Thymus (tissue), 14 donors: ENCODE measurements at places on chromosomes 7 and 10. TPM values are rescaled to one million over a fixed set of nuclear protein-coding genes. Genes with fewer than 3 reads are reported as not detected.

- DNase-seq = no peak
Measured at GRCh38 chr7:35254496-35255442, 869 bp upstream of the TBX20 start.

DNA sequence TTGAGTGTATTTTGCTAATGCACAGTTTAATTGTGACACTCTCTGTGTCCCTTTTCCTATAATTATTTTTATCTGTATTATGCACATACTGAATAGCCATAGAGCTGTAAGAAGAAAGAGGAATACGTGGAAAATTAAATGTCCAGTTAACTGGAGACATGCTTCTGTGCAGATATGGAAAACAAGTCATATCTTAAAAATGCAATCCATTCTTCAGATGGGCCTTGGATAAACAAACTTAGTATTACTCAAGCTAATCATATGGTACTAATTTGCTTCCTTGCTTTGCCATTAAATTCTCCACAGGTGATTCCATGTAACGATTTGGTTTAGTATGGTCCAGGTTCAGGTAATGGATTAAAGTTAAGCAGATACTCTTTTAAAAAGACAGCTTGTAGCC, 201.2 kb upstream of the CELF2 start:
- no peak for DNase-seq

- no peak for DNase-seq
Measured at GRCh38 chr10:97888641-97889262, 39.1 kb downstream of the GOLGA7B start.

GRCh38 chr7:137462847-137463246, 119.3 kb upstream of the PTN start:
- no peak for DNase-seq

DNA sequence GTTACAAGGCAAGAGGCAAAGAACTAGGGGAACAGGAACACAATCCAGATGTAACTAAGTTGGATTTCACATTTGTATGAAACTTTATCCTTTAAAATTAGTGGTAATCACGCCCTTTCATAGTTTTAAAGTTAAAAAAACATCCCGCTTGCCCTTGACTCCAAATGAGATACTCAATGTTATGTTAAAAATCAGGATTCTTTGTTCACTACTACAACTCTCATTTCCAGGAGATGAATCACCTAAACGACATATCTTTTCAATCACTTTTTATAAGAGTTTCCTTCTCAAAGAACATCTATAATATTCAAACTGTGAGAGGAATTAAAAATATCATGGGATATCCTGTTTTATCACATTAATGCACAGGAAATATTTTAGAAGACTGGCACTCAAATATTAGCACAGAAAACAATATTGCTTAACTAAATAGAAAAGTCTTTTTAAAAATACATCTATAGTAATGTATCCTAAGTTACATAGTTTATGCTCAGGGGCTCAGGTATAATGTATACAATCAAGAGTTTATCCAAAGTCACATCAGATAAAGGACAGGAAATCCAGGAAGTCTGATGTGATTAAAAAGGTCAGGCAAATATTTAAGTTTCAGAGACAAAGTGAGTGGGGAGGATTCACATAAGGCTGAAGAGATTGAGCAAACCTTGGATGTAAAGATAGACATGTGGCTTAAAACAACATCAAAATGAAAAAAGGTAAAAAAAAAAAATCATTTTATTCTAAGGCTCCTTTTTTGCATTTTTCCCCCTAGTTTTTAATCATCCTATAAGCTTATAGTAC, 41.9 kb downstream of the CADPS2 start:
- DNase-seq = no peak

DNA sequence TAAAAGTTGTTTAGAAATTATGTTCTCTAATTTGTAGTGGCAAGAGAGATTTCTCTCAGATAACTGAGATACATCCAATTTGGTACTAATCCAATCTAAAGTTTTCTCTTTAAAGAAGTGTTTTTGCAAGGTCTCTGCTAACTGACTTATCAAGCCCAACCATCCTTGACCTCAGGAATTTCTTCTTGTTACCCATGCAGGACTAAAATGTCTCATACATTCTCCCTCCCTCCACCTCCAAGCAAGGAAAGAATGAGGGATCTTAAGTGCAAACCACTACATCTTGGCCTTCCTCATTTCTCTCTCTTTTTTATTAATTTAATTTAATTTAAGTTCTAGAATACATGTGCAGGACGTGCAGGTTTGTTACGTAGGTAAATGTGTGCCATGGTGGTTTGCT, 12.8 kb downstream of the NRAP start:
- no peak for DNase-seq

Gene KIF20B
- total RNA-seq = 21.6 TPM

Gene BAIAP2L1
- 2.2 TPM for total RNA-seq

- DNase-seq = no peak
Measured at GRCh38 chr7:127039541-127039940, 213.2 kb downstream of the GRM8 start.

Gene WEE2
- 0.05 TPM for total RNA-seq

DNA sequence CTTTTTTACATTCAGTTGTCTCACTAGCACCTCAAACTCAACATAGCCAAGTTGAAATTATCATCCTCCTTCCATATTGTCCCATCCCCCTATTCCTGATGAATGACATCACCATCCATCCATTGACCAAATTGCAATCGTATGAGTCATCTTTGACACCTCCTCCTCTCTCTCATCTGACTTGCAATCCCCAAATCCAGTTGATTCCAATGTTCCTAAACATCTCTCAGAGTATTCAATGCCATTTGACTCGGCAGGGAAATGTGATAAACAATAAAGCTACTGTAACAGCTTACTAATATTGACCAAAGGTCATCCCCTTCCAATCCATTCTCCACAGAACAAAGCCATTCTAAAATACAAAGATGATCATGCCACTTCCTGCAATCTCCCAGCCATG, 1047.8 kb downstream of the NRG3 start:
- no peak for DNase-seq

DNA sequence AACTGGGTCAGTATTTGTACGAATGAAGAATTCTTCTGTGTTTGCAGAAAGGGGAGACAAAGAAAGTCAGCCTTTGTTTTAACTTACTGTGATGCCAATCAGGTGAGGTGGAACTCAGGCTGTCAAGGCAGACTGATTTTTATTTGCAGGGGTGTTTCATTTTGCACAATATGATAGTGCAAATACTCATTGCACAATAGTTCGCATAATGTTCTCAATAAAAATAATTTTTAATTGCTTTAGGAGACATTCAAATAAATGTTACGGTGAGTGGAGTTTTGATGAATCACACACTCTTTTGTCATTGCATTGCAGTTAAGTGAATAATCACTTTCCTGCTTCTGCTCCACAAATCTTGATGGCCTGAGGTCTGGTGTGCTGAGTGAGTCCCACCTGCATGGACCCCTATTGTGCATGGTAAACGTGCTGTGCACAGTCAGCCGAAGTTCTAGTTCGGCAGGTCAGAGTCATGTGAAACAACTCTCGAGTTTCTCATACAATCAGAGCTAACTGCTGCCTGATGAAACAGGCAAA, 141.3 kb upstream of the FZD8 start:
- DNase-seq = no peak

GRCh38 chr7:134750083-134751062, 29.1 kb upstream of the CALD1 start:
- peak; percentile 48 for DNase-seq

Gene GCK
- 0.24 TPM for total RNA-seq

DNA sequence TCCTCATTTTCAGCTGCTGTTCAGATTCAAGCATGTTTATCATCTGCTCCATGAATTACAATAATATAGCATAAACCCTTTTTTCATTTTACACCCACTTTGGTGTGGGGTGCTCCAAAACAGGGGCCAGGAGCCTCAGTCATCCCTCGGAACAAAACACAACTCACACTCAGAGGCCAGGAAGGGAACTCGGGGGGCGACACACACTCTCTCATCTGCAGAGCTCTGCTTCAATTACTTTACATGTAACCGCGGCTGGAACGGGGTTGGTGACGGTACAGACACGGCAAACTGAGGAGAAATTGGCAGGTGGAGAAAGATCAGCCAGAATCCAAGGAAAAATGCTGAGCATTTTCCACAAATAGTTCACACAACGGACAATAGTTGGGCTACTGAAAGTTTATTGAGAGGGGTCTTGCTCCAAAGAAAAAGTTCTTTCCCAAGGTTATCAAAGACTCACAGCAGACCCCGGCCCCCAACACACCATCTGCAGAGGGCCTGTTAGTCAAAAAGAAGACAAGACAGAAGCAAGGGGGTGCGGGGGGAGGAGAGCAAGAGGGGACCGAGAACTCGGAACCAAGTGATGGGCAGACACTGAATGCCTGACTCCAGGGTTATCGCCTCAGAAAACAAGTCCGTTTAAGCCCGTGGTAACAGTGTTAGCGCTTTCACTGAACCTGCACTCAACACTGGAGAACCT, 20.5 kb downstream of the DIP2C start:
- no peak for DNase-seq

DNA sequence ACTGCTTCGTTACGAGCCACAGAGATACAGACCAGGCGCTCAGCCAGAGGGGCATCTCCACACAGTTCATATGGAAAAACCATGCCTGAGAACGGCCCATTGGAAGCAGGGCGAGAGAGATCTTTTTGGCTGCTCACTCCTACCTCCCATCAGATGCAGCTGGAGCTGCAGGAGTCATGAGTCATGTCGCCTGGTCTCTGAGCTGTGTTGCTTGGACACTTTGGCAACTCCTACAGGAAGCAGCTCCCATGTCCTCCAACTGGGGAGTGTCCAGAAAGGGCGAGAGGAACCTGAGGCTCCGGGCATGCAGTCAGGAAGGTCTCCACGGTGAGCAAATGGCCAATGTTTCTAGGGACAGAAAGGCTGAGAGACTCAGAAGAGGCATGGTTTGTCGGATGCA, 24.9 kb downstream of the INSIG1 start:
- no peak for DNase-seq

- no peak for DNase-seq
Measured at GRCh38 chr10:5071411-5072198, 22.6 kb upstream of the AKR1C3 start.

GRCh38 chr10:119176166-119176565, 2.4 kb downstream of the PRDX3 start:
- no peak for DNase-seq

- peak; percentile 12 for DNase-seq
Measured at GRCh38 chr7:91263384-91264045, 718 bp upstream of the FZD1 start.

- DNase-seq = no peak
Measured at GRCh38 chr7:14380881-14381280, 391.4 kb upstream of the ETV1 start.

DNA sequence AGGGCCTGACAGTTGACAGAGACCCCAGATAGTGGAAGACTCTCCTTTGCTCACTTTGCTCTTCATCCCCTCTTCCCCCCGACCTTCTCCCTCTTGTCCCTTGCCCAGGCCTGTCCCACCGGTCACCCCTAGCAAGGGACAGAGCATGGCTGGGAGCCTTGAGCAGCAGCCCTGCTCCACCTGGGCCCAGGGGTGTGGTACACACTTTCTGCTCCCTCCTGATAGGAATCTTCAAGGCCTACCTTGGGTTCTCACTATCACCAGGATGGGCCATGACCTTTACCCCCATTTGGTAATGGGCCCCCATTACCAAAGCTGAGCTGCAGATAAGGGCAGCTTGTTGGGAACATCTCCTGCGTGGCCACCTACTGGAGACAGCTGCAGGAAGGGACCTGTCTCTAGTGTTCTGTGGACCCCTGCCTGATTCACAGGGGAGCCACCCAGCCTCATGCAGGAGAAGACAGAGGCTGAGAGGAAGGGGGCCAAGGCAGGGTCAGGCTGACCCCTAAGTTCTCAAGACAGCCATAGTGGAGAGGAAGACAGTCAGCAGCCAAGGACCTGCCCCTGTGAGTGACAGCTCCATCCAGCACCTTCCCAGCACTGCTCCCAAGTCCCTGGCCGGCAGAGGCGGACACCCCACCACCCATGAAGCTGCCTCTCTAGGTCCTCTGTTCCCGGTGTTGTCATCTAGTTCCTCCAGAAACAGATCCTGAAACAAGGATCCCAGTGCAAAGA, 913 bp upstream of the NPC1L1 start:
- DNase-seq = no peak

Gene MYH16
- 0.05 TPM for total RNA-seq

Gene RSPH10B2
- 0.14 TPM for total RNA-seq

Gene ANKRD1
- total RNA-seq = 2.0 TPM

DNA sequence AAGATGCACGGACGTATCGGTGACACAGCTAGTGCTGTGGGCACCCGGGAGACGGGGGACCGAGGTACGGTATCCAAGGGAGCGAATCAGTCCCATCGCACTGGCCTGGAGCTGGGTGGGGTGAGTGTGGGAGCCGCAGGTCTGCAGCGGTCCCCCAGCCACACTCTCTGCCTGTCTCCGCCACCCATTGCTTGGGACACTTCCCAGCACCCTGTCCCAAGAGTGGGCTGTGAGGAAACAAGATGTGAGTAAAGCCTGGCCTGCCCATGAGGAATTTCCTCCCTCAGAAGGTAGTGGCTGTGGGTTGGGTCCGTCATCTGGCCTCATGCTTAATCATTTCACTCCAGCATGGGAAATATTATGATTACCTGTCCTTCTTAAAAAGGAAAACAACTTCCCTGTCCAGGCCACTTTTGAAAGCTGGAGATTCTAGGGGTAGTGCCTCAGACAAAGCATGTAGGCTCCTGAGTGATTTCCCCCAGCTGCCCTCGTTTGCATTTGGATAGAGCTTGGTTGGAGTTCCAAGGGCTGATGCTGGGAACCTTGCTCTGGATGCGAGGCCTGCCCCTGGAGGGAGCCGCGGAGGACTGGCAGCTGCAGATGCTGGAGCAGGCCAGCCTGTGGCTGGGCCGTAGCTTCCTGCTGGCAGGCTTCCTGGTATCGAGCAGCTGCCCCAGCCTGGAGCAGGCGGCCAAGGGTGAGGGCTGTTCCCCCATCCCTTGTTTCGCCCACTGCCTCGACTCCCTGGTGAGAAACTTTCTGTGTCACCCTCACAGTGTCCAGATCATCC, 6.2 kb upstream of the ACTR3C start:
- no peak for DNase-seq

Gene NUTM2E
- total RNA-seq = 0.42 TPM

DNA sequence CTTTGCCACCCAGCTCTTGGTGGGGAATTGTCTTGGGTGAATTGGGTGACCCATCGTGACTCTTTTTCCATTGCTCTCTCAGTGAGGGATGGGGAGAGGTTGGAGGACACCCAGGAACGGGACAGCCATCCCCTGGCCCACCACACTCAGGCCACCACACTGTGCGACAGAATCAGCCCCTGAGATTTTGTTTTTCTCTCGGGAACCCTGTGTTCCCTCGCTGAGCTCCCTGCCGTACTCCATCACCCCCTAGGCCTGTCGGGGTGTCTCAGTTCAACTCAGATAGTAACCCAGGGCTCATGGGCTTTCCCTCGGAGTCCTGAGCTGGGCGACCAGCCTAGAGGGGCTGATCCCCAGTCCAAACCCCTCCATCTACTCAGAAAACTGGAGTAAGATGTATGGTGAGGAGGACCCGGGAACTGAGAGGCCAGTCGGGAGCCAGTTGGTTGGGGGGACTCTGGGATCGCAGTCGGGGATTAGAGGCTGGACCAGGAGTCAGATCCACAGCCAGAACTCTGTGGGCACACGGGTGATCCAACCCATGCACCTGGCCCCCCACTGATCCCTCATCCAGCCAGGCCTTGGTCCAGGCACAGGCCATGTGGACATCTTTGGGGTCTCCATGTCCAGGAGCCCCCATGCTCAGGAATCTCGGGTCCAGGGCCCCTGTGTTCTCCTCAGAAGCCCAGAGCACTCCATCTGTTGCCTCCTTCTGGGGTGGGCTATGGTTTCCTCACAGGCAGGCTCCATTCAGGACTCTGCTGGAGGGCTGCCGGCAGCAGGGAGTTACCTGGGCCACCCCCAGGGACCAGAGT, 9.3 kb downstream of the CRYGN start:
- DNase-seq = no peak
